ENCODE measurements at places on chromosomes 4 and X.

DNA sequence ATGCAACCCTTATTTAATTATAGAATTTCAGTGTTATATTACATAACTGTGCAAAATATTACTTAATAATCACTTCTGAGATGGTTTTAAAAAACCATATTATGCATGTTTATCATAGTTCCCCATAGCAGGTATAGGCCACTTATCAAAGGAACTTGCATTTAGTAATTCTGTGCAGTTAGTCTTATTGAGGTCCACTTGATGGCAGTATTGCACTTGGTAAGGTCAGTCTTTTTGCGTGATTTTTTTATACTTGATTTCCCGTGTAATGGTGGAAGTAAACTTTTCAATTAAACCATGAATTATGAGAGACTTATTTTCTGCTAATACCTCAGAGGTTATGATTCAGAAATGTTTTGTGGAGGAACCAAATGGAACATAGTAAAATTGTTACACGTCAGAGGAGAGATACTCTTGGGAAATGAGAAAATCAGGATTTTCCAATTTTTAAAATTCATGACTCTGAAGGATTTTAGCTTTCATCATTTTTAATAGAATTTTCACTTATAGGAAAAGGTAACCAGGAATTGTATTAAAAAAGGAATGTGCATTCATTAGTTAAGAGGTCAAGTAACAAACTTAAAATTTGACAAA, 230.0 kb downstream of the CCSER1 start:
- DNase-seq = no peak

DNA sequence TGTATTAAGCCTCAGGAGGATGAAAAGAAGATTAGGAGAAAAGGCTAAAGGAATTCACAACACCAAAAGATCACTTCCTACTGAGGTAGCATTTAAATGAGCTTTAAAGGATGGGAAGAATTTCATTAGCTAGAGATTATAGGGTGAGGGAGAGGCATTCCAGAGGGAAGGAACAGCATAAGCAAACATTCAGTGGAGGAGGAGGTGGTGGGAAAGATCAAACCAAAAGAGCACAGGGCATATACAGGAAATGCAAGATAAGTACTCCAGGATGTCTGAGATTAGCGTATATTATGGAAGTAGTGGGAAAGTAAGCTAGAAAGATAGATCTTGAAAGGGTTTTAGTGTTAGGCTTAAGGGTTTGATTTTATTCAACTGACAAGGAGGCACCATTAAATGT, 84.8 kb downstream of the COL4A6 start:
- no peak for DNase-seq

DNA sequence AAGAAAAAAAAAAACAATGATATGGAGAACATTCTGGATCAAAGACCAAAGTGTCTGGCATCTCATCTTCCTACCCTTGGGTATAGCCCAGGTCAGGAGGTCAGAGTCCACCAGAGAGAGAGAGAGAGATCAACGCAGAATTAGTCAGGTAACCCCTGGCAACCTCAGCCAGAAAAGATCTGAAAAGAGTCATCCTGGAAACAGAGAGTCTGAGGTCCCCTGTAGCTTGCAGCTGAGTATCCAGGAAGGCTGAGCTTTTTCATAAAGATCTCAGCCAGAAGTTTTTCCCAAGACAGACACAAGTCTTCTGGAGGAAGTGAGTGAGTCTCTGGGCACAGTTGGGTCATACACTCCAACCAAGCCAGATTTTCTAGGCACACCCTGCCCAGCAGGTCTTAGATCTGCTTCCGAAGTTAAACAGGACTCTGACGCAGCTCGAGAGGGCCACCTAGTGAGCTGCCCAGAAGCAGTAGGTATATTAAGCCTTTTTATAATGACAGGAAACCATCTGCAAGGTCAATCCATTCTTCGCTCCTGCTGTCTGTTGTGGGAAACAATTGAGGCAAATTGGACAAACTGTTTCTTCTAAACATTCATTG, 35.7 kb downstream of the ACE2 start:
- DNase-seq = no peak

DNA sequence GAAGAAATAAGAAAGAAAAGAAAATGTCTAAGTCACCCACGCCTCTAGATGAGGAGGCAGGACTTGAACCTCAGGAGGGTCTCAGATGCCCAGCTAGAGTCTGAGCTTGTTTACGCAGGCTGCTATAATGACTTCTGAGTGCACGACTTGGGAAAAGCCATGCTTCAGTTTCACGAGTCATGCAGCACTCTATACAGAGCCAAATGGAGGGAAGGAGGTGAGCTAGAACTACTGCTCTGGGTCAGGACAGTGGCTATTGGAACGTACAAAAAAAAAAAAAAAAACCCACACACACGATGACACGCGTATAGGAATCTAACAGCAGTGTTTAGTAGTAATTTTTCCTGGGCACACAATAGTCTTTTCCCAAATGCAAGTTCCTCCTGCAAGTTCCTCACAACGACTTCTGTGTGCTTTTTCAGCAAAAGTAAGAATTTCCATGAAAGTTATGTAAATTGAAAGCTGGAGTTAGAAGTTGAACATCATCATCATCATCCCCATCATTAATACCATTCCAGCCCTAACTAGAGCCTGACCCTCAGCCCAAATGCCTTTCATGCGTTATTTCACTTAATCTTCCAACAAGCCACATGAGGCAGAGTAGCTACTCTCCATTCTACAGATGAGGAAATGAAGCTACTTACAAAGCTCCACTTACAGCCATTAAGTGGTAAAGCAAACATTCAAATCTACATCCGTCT, 36.6 kb downstream of the IRF2 start:
- DNase-seq = peak; percentile 35

- DNase-seq = no peak
These were observed 5.7 kb upstream of the NHS start for GRCh38 chrX:17369309-17369708.

- no peak for DNase-seq
These were observed 42.7 kb upstream of the PHEX start for GRCh38 chrX:21989384-21989783.

DNA sequence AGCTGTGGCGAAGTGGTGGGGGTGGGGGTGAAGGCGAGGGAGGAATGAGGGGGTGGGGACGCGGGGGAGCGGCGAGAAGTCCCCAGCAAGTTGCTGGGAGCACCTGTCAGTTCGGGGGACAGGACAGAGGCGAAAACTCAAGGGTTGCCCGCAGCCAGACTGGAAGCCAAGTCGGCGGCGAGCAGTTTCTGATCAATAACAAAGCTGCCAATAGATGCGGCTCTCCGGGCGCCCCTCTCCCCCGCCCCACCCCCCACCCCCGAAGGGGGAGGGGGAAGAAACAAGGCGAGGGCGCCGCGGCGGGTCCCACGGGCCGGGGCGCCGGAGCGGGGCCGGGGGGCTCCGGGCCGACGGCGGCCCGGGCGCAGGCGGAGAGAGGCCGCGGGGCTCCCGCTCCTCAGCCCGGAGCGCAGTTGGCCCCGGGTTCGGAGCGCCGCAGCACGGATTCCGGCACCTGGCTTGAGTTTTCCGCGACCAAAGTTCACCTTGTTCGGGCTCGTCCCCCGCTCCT, 379 bp downstream of the PDGFC start:
- no peak for DNase-seq

GRCh38 chrX:67780694-67781109, 236.9 kb downstream of the AR start:
- DNase-seq = no peak

- DNase-seq = peak; percentile 81
These were observed 64.5 kb upstream of the WDR1 start for GRCh38 chr4:10180927-10181744.

DNA sequence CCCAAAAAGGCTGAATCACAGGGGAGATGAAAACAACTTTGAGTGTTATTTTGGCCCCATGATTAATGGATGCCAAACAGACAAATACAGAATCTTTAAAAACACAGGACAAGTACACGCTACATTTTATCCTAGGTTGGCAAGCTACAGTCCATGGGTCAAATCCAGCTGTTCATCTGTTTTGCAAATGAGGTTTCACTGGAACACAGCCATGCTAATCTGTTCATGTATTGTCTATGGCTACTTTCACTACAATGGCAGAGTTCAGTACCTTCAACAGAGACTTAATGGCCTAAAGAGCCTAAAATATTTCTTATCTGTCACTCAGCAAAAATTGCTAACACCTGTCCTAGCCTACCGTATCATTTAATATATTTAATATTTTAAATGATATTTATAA, 1548.5 kb upstream of the IGFBP7 start:
- no peak for DNase-seq

DNA sequence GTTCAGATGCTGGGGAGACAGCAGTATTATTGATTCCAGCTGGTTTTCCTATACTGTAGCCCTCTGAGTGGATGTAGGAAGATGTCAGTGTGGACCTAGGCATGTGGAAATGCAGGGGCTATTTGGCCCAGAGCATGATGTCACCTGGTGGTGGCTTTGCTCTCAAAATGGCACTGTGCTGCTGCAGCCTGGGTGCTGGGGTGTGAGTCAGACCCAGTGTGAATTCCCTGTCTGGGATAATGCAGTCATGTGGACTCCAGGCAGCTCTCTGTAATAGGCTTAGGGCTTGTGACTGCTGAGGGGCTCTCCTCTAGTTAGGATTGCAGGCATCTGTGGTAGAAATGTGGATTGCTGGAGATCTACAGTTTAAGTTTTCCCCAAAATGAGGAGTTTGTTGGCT, 70.7 kb downstream of the DCAF8L2 start:
- DNase-seq = no peak

- no peak for DNase-seq
These were observed 7.3 kb downstream of the EMCN start for GRCh38 chr4:100510551-100510950.

- peak; percentile 4 for DNase-seq
These were observed 314.5 kb upstream of the RASGEF1B start for GRCh38 chr4:81786063-81786763.

- DNase-seq = no peak
These were observed 9.4 kb downstream of the UVSSA start for GRCh38 chr4:1356181-1356998.

DNA sequence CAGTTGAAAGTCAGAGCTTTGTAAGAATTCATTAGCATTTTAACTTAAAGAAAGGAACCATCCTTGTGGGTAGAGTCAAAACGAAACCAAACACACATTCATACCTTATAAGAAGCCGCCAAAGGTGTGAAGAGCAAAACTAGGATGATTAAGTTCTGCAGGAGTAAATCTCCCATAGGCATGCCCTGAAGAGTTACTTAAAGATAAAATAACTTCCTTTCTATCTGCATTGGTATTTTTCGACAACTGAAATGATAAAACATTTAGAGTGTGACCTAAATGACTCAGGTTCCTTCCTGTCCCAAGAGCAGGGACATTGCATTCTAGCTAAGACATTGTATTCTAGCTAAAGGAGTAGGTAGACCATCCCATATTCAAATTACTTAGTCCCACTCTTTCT, 75.3 kb downstream of the BCOR start:
- no peak for DNase-seq

DNA sequence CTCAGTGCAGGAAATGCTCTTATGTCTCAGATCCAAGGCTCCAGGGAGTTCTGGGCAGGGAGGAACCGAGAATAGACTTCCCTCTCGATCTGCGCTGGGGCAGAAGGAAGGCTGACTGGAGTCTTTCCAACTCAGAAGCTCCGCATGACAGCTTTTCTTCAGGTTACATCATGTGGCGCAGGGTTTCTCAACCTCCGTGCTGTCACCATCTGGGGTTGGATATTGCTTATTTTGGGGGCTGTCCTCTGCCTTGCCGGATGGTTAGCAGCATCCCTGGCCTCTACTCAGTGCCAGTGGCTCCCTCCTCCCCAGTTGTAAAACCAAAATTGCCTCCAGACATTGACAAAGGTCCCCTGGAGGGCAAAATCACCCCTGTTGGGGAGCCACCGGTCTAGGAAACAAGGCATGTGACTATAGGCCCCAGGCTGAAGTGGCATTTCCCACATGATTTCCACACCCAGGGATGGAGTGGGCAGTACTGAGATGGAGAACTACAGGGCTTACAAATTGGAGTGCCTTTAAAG, 21.4 kb downstream of the REELD1 start:
- DNase-seq = no peak

DNA sequence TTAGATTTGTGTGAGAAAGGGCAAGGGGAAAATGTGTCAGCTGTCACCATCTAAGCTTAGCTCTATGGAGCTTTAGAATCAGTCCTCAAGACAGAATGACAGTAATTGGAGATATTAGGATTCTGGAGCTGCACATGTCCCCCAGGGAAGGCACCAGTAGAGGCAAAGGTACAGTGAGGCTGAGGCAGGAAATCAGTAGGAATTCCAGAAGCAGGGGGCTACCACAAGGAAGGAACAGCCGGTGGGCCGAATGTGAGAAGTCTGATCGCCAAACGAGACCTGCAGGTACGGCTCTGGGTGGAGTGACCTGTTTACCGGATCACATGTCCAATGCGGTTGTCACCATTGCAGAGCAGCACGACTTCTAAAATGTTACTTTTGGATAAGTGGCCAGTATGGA, 52.6 kb downstream of the RNF150 start:
- DNase-seq = no peak

- DNase-seq = no peak
These were observed 985.0 kb downstream of the C4orf33 start for GRCh38 chr4:130080872-130081451.

GRCh38 chrX:104522386-104522785, 43.6 kb upstream of the IL1RAPL2 start:
- no peak for DNase-seq

DNA sequence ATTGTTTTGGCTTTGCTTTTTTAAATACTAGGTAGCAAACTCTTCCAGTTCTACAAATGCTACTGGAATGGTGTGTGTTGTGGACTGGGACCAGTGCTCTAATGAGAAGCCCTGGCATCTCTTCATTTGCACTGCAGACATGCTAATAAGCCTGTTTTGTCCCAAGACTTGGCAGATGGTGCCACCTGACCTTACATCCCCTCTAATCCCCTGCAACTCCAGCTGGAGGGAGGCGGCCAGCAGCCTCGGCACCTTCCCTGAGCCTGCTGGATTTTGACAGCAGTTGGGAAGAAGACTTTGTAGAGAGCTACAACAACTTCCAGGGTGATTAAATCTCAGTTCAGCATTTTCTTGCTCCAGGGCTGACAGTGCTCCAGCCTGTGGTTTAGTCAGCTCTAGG, 200.0 kb downstream of the DCLK2 start:
- DNase-seq = no peak

DNA sequence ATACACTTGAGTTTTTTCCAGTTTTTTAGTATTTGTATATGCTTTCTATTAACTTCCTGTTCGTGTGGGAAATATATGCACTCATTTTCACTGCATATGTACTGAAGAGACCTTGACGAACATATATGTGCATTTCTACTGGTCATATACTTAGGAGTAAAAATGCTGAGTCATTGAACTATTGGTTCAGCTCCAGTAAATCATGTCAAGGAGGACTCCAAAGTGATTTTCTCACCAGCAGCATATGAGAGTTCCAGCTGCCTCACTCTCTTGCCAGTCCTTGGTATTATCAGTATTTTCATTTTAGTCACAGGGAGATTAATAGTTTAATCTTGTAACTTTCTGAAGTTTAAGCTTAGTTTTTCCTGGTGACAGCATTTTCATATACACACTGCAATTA, 2750.2 kb downstream of the ARAP2 start:
- DNase-seq = no peak

DNA sequence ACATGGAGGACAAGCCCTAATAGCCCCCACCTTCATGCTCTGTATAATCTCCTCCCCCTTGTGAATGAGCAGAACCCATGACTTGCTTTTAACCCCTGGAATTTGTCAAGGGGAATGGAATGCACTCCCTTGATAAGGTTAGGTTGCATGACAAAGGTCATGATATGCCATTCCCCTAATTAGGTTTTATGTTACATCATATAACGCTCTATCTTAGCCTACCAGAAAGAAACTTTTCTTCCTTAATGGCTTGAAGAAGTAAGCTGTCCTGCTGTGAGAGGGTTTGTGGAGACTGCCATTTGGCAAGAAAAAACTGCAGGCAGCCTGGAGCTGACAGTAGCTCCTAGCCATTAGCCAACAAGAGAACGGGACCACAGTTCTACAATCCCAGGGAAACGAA, 399.8 kb upstream of the MAD2L1 start:
- DNase-seq = no peak

All from NCI-H2029 treated with DMSO at 0.1 percent for 48 hours (cell line).